ENCODE measurements at places on chromosomes 7 and 10.

DNA sequence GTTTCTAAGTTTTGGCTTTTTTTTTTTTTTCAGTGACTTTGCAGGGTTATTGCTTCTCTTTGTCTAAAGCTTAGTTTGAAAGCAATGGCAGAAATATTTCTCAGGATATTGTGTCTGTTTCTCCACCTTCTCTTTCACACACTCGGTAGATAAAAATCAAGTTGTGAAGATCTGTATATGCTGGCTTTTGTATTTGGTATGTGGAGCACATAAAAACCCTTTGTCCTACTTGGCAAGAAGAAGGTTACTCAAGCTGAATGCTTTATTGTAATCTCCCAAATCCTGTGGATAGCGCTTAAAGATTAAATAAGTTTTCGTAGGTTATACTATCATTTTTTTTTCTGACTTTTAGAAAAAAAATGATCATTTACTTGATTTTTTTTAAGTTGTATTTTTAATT lies 172.4 kb downstream of the CDCA7L start:
- DNase-seq, result no peak

- no peak for DNase-seq
Observed at GRCh38 chr10:33793793-33794192, 459.3 kb upstream of the NRP1 start.

DNA sequence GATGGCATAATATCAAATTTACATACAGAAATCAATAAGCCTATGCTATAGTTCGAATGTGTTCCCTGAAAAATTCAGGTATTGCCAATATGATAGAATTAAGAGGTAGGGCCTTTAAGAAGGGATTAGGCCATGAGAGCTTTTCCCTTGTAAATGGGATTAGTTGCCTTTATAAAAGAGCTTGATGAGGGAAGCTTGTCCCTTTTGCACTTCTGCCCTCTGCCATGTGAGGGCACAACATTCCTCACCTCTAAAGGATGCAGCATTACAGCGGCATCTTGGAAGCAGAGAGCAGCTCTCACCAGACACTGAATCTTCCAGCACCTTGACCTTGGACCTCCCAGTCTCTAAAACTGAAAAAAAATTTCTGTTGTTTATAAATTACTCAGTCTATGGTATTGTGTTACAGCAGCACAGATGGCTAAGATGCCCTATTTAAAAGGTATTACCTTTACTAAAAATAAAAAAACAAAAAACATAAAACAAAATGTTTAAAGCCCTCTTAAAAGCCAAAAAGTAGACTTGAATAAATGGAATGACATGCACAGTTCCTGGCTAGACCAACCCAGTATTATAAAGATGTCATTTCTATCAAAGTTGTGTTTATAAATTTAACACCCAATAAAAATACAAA lies 909.6 kb downstream of the REEP3 start:
- DNase-seq, result no peak

GRCh38 chr7:69773535-69774225 lies 175.4 kb downstream of the AUTS2 start:
- DNase-seq, result no peak

- no peak for DNase-seq
Observed at GRCh38 chr7:28582226-28582625, 169.9 kb downstream of the CREB5 start.

- DNase-seq, result no peak
Observed at GRCh38 chr10:124477614-124478363, 16.2 kb downstream of the LHPP start.

DNA sequence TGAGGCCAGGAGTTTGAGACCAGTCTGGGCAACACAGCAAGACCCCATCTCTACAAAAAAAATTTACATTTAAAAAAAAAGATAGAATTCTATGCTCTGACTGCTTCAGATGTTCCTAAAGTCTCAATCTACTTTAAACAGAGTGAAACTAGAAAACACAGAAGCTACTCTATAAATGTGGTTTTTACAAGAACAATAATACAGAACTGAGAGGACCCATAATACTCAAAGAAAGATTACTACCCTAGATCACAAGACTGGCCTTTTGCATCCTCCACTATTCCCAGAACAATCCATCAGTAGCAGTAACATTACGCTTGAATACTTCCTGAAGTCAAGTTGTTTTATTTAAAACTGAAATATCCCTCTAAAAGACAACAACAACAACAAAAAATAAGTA lies 119.4 kb downstream of the ZFAND4 start:
- no peak for DNase-seq

- DNase-seq, result no peak
Observed at GRCh38 chr7:24323961-24324480, 40.0 kb downstream of the NPY start.

- DNase-seq, result no peak
Observed at GRCh38 chr7:50228148-50228547, 76.4 kb upstream of the IKZF1 start.

DNA sequence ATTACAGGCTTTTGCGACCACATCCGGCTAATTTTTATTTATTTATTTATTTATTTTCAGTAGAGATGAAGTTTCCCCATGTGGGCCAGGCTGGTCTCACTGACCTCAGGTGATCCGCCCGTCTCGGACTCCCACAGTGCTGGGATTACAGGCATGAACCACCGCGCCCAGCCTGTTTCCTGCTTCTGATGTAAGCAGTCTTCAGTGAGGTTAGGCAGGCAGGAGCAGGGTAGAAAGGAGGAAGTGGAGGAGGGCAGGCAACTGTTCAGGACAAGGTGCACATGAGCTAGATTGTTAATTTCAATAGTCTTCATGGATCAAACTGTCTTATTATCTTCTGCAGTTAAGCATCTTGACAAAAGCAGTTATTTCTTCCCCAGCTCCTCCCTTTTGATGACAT lies 605.0 kb downstream of the CCSER2 start:
- no peak for DNase-seq

DNA sequence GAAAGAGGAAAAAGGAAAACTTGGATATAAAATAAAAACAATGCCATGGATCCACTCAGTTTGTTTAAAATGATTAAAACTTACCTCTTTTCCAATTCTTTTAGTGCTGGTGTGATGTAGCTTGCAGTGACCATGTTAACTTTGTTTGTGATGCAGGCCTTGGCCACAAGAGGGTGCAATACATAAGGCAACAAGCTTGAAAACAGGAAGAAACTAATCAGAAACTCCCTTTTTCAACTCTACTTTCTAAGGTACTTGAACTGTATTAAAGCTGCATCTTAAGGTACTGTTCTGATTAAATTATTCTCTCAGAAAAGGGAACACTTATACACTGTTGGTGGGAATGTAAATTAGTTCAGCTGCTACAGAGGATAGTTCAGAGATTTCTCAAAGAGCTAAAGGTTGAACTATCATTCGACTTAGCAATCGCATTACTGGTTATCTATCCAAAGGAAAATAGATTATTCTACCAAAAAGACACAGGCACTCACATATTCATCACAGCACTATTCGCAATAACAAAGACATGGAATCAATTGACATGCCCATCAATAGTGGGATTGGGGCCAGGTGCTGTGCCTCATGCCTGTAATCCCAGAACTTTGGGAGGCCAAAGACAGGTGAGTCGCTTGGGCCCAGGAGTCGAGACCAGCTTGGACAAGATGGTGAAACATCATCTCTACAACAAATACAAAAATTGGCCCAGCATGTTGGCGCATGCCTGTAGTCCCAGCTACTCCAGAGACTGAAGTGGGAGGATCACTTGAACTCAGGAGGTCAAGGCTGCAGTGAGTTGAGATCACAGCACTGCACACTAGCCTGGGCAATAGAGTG lies 50.9 kb downstream of the AASS start:
- DNase-seq, result no peak

- DNase-seq, result no peak
Observed at GRCh38 chr7:100949227-100949932, at the start of gene MUC3A. Gene MUC3A (plus strand): TSS chr7:100949534. CDS start chr7:100949625, 91 bp downstream.

DNA sequence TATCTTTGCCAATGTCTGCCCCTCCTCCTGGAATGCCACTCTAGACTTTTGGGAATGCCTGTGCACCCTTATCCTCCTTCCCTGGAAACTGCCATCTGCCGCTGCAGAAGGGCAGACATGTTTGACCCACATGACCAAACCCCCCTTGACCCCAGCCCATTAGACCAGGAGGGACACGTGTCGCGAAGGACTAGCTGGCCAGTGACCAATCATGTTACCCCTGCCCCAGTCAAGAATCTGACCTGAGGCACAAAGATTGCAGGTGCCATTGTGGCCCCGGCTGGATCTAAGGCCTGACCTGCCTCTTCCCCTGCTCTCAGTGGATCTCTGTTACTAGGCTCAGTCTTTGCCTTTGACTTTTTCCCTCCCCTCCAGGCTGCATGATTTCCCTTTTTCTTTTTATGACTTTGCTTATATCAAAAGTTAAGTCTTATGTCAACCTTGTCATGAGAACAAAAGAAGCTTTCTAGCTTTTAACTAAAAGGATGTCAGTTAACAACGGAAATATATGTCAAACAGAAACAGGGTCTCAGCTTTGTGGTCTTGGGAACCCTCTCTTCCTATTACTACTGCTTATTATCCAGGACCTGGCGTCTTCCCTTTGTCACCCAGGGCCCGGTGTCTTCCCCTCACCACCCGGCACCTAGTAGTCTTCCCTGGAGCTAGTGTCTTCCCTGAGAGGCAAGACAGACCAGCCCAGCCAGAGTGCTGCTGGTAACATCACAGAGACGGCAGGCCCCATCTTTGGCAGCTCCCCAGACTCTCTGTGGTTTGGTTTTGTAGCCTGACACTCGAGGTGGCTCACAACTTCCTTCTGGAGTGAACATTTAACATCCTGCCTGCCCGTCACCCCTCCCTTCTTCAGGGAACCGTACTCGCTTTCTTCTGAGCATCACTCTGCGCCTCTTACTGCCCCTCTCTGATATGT lies 24.4 kb upstream of the PPIF start:
- no peak for DNase-seq

DNA sequence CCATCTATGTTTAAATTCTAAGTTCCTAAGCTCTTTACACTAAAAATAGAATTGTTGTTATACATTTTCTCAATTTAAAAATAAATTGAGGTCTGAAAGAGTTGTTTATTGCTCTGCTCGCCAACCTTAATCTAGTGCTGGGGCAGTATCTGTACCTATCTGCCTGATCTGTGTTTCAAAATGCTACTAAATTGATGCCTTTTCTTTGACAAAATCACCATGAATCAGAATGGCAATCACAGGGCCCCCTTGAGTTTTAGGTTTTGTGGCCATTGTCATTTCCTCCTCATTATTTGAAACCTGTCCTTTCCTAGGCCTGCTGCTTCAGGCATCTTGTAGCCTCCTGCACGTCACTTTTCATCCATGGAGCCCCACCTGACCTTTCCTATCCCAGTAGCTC lies 301.5 kb downstream of the EXOC4 start:
- DNase-seq, result no peak

- DNase-seq, result no peak
Observed at GRCh38 chr7:133491846-133492652, 239.2 kb downstream of the EXOC4 start.
